ENCODE measurements at places on chromosomes 4 and X.

- DNase-seq, result no peak
Observed at GRCh38 chr4:105415281-105415744, 58.5 kb downstream of the PPA2 start.

DNA sequence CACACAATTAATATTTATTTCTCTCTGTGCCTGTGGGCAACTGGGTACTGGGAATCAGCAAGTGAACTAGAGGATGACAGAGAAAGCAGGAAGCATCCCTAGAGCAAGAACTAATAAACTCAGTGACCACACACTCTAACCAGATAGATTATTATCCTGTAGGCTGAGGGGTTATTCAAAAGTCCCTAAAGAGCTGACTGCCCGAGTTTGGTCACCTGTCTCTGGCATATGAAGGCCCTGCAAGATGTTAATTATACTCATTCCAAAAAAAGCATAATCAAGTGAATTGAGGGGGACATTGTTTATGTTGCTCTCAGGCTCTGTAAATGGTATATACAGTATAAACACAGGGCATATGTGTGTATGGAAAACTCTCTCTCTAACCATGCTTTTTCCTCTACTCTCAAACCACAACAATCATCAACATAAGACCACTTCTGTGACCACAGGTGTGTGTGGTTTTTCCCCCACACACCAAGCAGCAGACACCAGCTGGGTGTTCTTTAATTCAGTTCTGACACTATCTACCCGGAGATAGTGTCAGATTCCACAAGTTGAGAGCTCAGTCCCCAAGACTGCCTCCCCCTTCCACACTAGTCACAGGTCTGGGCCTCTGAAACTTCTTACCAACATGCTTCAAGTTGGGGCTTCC is 6.2 kb upstream of the HPSE start:
- DNase-seq, result peak; percentile 55

DNA sequence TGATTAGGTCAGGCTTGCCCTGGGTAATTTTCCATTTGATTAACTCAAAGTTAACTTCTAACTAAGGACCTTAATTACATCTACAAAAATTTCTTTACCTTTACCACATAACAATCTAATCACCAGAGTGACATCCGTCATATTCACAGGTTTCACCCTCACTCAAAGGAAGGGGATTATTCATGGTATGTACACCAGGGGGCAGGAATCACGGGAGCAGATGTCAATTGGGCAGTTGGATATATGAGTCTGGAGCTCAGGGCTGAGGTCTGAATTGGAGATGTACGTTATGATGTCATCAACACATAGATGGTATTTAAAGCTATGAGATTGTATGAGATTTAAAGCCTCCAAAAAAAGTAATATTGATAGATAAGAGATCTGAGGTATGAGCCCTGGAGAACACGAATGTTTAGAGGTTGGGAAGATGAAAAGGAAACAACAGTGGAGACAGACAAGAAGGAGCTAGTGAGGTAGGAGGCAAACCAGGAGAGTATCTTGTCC is 52.9 kb downstream of the PGRMC1 start:
- no peak for DNase-seq

GRCh38 chr4:148044912-148045352 is 313.0 kb downstream of the ARHGAP10 start:
- peak; percentile 63 for DNase-seq

DNA sequence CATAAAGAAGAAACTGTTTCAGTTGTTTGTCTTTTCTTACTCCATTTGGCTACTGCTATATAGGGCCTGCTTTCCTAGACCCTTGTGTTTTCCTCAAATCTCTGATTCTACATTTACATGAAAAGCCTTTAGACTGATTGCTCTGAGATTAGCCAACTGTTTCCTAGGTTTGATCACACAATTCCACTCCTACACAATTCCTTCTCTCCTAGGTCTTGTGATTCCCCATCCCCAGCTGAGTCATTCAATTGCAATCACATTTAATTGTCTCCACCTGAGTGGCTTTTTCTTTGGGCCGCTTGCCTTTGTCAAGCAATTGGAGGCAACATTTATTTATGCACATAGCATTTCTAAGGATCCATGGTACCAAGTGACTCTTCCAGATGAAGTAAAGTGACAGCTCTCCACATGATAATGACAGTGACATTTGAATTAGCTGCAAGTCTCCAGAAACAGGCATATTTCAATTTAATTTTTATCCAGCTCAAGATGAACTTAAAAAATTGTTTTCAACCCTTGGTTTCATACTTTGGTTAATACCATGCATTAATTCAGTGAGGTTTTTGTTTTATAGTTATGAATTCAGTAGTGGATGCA is 35.8 kb downstream of the ATXN3L start:
- no peak for DNase-seq

GRCh38 chr4:185142564-185142911 is 528 bp upstream of the SLC25A4 start:
- DNase-seq, result no peak

GRCh38 chr4:19819737-19820136 is 432.0 kb upstream of the SLIT2 start:
- DNase-seq, result no peak

DNA sequence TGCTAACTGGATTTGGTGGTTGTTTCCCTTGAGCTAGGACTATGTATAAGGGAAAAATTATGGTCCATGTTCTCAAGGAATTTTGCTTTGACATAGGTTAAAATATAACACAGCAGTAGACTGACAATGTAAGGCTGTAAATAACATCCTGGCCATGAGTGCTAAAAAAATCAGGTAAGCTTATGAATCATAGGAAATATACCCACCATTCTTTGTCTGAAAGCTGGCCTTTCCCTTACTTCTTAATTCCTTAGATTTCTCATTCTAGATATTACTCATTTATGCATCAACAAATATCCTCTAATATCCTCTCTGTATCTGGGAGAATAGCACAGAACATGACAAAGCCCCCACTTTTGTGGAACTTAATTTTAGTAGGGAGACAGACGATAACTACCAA is 6.8 kb upstream of the CHRNA9 start:
- DNase-seq, result no peak

DNA sequence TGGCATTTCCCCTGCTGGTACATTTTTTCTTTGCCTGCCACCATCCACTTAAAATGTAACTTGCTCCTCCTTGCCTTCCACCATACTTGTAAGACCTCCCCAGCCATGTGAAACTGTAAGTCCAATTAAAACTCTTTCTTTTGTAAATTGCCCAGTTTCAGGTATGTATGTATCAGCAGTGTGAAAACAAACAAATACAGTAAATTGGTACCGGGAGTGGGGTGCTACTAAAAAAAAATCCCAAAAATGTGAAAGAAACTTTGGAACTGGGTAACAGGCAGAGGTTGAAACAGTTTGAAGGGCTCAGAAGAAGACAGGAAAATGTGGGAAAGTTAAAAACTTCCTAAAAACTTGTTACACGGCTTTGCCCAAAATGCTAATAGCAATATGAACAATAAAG is 16.3 kb downstream of the ARHGEF9 start:
- DNase-seq, result no peak

- no peak for DNase-seq
Observed at GRCh38 chr4:1022739-1023066, 11.3 kb downstream of the FGFRL1 start.

DNA sequence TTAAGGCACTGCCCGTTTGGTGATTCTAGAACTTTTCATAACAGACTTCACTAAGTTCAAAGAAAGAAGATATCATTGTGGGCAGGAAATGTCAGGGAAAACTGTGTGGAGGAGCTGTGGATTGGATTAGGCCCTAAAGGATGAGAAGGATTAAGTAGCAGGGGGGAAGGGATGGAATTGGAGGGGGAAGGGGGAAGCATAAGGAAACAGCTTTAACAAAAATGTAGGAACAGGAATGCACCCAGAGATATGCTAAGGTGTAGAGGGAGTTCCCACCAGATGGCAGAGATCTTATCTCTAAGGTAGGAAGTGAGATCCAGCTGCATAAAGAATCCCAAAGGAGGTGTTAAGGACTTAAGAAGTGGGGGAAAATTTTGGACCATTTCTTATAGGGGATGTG is 114.5 kb downstream of the LARP7 start:
- no peak for DNase-seq

DNA sequence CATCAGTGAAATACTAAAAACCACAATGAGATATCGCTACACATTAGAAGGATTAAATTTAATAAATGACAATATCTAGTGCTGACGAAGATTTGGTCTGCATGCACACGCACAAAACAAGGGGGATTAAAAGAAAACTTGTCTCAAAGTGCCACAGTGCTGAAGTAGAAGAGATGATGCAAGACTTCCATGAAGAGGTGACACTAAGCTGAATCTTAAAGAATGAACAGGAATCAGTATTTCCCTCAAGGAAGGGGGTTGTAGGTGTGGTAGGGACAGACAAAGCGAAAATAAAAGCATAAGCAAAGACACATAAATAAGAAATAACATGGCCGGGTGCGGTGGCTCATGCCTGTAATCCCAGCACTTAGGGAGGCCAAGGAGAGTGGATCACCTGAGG is 33.5 kb downstream of the CNOT6L start:
- no peak for DNase-seq

DNA sequence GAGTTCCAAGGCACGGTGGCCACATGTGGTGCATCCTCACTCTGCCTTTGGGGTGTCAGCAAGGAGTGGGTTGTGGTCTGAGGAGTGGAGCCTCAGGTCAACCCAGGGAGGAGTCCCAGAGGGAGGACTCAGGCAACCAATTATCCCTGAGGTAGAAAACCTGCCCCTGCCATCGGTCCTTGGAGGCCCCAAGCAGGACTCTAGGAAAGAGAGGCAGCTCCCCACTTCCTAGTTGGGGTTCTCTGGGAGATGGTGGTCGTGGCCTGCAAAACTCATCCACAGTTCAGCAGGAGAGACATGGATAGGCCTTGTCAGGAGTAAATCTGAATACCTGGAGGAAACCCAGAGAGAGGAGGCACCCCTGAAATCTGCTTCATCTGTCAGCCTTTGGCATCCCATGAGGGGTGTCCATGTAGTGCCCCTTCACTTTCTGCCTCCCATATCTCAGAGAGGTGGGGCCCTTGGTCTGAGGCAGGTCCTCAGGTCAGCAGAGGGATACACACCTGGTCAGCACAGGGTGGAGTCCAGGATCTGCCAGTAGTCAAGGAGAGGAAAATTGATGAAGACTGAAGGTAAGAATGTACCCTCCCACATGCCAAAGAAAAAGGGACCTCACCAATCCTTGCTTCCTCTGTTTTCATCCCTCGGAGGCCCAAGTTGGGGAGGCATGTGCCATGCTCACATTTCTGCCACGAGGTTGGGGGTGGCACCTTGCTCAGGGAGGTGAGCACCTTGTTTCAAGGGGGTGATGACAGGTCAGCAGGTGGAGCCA is 1.6 kb downstream of the MAGEA11 start:
- DNase-seq, result no peak

GRCh38 chr4:8217246-8217511 is 18.1 kb downstream of the SH3TC1 start:
- DNase-seq, result no peak

DNA sequence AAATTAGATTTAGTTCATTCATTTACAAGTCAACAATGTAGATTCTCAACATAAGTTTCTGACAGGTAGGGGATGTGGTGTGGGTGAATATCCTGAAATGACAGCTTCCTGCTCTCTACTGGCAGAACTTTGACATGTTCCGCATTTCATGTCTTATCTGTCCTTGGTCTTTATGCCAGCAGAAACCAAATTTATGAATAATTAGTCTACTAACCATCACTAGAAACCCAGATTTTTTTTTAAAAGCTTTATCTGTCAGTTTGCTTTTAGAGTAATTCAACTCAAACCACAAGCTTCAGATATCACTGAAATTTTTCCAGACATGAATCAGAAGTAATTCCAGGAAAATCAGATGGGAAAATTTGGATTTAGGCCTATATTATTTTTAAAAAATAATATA is 17.9 kb downstream of the COQ2 start:
- DNase-seq, result no peak

Measured in naive thymus-derived CD8-positive, alpha-beta T cell (primary cell).